ENCODE measurements at places on chromosomes 13 and 19. TPM values are rescaled to one million over a fixed set of nuclear protein-coding genes. Genes with fewer than 3 reads are reported as not detected.

NMRK2 gene
- not detected for total RNA-seq

ALOX5AP gene
- total RNA-seq, result 18.1 TPM

PRR36 gene
- total RNA-seq, result not detected

TMEM147 gene
- 75.9 TPM for total RNA-seq

KCNRG gene
- 2.7 TPM for total RNA-seq

ANKLE1 gene
- total RNA-seq, result 0.33 TPM

ZNF714 gene
- 1.7 TPM for total RNA-seq

FLT1 gene
- 34.2 TPM for total RNA-seq

LRRC25 gene
- total RNA-seq, result 6.6 TPM

KASH5 gene
- total RNA-seq, result not detected

CD177 gene
- 0.52 TPM for total RNA-seq

OR7D2 gene
- not detected for total RNA-seq

SIAH3 gene
- total RNA-seq, result not detected

FCER2 gene
- total RNA-seq, result not detected

MISP gene
- total RNA-seq, result not detected

JSRP1 gene
- not detected for total RNA-seq
